ENCODE measurements at places on chromosomes 13 and 19.

- no peak for DNase-seq
Measured at GRCh38 chr19:47681936-47682335, 31.3 kb upstream of the EHD2 start.

DNA sequence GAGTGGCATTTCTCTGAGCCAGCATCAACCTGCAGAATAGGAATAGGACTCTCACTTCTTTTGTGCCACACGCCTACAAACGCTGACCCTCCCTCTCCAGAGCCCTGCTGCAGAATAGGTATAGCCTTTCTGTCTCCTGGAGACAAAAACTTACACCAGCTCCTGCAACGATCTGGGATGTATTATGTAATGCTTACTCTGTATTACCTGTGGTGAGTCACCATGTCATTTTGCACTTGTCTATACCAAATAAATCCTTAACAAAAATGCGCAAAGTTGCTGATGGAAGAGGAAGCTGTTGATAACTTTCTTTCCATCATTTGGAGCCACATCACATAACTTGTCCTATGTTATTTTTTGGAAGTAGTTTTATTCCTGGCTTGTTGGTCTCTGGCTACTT, 155.8 kb upstream of the FNDC3A start:
- no peak for DNase-seq

GRCh38 chr13:75103976-75104375, 378.0 kb downstream of the TBC1D4 start:
- DNase-seq = no peak

GRCh38 chr13:23516702-23517101, 53.5 kb upstream of the TNFRSF19 start:
- no peak for DNase-seq

DNA sequence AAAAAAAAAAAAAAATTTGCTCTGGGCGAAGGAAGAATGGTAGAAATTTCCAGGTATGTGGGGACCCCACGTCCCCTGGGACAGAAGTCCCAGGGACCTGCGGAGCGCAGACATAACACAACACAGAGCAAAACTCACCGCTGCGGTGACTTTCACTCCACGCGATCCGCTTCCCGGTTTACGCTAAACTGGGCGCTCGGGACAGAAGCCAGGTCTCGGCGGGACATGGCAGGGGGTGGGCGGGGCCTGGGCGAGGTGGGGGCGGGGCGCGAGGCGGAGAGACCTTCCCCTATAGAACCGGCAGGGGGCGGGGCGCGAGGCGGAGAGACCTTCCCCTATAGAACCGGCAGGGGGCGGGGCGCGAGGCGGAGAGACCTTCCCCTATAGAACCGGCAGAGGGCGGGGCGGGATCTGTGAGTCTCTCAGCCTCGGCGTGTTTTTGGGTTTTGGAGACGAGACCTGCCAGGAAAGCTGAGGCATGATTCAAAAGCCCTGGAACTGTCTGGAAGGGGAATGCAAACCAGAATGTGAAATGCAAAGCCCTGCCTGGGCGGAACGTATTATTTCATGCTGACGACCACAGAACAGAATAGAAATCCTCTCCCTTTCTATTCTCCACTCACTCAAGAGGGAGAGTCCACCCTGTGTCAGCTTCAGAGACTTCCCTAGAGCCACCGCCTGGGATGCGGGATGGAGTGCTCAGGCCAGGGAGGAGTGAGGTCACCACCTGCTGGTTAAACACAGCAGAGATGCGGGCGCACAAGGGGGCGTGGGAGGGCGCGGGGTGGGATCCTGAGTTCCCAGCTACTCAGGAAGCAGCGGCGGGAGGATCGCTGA, 20.2 kb upstream of the ERVV-1 start:
- DNase-seq = peak; percentile 83

DNA sequence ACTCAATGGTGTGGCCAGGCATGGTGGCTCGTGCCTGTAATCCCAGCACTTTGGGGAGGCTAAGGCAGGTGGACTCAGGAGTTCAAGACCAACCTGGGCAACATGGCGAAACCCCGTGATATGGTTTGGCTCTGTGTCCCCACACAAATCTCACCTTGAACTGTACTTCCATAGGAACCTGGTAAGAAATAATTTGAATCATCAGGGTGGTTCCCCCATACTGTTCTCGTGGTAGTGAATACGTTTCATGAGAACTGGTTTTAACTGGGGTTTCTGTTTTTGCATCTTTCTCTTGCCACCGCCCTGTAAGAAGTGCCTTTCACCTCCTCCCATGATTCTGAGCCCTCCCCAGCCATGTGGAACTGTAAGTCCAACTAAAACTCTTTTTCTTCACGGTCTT, 49.6 kb downstream of the USP12 start:
- no peak for DNase-seq

DNA sequence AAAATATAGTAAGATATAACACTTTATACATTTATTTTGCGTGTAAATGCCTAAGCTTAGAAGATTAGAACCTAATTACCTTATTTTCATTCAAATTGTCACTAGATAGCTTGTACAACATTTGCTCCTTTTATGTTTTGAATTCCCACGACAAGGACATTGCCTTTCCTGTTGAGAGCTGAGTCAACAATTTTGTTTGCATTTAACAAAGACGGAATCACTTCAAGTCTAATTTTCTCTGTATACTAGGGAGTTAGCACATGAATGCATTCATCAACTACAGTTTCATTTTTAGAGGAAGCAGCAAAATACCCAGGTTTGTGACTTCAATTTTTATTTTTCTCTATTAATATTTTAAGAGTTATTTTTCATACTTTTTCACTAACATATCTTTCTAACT, 48.7 kb upstream of the PCCA start:
- DNase-seq = no peak

GRCh38 chr19:16516923-16517610, 20.9 kb downstream of the C19orf44 start:
- DNase-seq = no peak

GRCh38 chr13:20475927-20476691, 49.5 kb downstream of the CRYL1 start:
- DNase-seq = no peak

- no peak for DNase-seq
Measured at GRCh38 chr13:50548586-50548985, 294.9 kb downstream of the DLEU7 start.

GRCh38 chr13:48515732-48516131, 17.1 kb downstream of the RCBTB2 start:
- DNase-seq = no peak

DNA sequence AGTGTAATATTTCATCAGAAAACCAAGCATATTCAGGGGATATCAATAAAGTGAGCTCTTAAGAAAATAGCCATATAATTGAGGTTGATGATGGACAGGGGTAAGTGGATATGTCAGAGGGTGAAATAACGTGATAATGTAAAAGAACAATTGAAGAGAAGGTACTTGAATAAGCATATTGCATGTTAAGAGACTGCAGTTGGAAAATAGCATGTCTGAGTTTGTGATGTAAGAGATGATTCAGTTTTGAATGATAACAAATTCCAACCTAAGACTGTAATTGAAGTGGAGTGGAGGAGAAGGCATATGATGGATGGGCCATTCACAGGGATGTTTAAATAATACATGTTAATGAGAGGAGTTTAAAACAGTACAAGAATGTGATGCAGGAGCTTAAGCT, 1633.5 kb downstream of the SLITRK1 start:
- no peak for DNase-seq

- no peak for DNase-seq
Measured at GRCh38 chr13:51913421-51914136, 51.8 kb downstream of the CCDC70 start.

- no peak for DNase-seq
Measured at GRCh38 chr19:51811344-51811743, 16.4 kb downstream of the FPR3 start.

- DNase-seq = no peak
Measured at GRCh38 chr13:97600458-97601075, 166.6 kb downstream of the RAP2A start.

- DNase-seq = no peak
Measured at GRCh38 chr19:54947381-54947780, at the start of gene NLRP7. Gene NLRP7 (minus strand): TSS chr19:54947530.

DNA sequence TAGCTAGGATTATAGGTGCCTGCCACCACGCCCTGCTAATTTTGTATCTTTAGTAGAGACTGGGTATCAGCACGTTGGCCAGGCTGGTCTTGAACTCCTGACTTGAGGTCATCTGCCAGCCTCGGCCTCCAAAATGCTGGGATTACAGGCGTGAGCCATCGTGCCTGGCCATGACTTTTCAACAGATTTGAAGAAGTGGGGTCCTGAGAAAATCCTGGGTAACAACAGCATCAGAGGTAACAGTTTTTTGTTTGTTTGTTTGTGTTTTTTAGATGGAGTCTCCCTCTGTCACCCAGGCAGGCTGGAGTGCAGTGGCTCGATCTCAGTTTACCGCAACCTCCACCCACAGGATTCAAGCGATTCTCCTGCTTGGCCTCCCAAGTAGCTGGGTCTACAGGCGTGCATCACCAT, 3.7 kb downstream of the JUNB start:
- DNase-seq = no peak

GRCh38 chr19:1232652-1233072, 5.1 kb downstream of the CBARP start:
- no peak for DNase-seq

DNA sequence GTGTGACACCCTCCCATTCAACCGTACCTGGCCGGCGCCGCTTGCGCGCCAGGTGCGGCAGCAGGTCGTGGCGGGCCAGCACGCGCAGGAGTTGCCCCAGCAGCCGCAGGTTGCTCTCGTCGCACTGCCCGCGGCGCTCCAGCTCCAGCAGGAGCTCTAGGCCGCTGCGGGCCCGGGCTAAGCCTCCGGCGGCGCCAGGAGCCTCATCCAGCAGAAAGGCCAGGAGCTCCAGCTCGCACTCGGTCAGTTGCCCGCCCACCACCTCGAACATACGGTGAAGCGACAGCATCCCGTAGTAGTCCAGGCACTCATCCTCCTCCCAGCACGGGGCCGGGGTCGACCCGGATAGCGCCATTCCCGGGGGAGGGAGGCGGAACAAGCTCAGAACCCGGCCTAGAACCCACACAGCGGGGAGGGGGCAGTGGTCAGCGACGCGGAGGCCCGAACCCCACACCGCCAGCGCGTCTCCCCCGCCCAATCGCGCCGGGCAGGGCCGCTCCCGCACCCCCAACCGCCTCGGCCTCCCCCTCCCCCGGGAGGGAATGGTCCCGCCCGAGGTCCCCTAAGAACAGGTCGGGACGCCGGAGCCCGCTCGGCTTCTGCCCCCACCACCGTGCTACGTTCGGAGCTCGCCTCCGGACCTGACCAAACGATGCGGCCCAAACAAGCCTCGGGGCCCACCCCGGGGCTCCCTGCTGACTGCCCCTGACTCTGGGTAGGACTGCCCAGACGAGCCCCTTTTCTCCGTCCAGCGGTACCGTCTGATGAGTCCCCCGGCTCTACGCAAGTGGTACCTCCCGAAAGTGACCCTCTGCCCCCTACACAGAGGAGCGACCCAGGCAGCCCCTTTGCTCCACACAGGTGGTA, 591 bp downstream of the DEDD2 start:
- peak; percentile 46 for DNase-seq

DNA sequence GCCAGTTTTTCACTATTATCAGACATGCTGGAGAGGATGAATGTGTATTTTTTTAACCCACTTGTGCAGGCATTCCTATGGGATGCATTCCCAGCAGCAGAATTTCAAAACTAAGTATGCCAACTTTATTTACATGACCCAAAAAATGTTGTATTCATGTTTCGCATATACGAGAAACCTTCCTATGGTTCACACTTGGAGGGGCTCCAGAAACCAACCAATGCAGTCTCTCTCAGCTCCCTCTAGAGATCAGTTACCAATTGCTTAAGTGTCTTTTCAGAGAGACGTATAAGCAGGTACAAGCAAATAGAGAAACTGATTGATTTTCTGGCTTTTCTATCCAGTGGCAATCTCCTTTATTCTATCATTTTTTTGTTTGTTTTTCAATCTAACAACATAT, 5.5 kb upstream of the PTOV1 start:
- DNase-seq = no peak

GRCh38 chr13:75404726-75405125, 77.2 kb downstream of the TBC1D4 start:
- no peak for DNase-seq

GRCh38 chr13:44868397-44868796, 120.9 kb downstream of the NUFIP1 start:
- no peak for DNase-seq

DNA sequence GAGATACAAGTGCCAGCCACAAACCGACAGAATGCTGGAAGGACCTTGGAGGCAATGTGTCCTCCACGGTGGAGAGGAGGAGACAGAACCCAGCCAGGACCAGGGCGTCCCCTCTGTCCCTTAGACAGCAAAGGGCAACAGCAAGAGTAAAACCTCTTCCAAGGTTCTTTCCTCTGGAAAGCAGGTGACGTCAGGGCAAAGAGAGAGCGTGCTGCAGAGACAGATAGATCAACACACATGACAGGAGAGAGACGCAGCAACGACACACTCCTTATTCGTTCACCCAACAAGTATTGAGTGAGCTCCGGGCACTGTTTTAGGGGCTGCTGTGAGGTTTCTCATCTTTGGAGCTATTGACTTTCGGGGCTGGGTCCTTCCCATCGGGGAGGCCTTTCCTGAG, 1.3 kb upstream of the GALP start:
- DNase-seq = no peak

Data from neural crest cell (in vitro differentiated cells).